Ovary (tissue), 10 donors: ENCODE measurements at places on chromosomes 12 and 14.

- no peak for DNase-seq
Measured at GRCh38 chr12:80412343-80412953, 31.6 kb upstream of the PTPRQ start.

- DNase-seq, result no peak
Measured at GRCh38 chr14:104473649-104474494, 105.7 kb upstream of the C14orf180 start.

- DNase-seq, result no peak
Measured at GRCh38 chr12:129440278-129440677, 463.5 kb downstream of the TMEM132D start.

- no peak for DNase-seq
Measured at GRCh38 chr14:91369628-91370445, 47.8 kb downstream of the CCDC88C start.

GRCh38 chr14:30848449-30849240 lies 25.7 kb upstream of the COCH start:
- DNase-seq, result no peak
